ENCODE measurements at places on chromosomes 6 and 20.

- DNase-seq, result peak; percentile 53
Measured at GRCh38 chr6:80523531-80523997, 417.1 kb downstream of the BCKDHB start.

- no peak for DNase-seq
Measured at GRCh38 chr6:87089135-87089534, 5.8 kb downstream of the CGA start.

GRCh38 chr6:28208111-28208659, 16.9 kb upstream of the ZSCAN9 start:
- DNase-seq, result no peak

DNA sequence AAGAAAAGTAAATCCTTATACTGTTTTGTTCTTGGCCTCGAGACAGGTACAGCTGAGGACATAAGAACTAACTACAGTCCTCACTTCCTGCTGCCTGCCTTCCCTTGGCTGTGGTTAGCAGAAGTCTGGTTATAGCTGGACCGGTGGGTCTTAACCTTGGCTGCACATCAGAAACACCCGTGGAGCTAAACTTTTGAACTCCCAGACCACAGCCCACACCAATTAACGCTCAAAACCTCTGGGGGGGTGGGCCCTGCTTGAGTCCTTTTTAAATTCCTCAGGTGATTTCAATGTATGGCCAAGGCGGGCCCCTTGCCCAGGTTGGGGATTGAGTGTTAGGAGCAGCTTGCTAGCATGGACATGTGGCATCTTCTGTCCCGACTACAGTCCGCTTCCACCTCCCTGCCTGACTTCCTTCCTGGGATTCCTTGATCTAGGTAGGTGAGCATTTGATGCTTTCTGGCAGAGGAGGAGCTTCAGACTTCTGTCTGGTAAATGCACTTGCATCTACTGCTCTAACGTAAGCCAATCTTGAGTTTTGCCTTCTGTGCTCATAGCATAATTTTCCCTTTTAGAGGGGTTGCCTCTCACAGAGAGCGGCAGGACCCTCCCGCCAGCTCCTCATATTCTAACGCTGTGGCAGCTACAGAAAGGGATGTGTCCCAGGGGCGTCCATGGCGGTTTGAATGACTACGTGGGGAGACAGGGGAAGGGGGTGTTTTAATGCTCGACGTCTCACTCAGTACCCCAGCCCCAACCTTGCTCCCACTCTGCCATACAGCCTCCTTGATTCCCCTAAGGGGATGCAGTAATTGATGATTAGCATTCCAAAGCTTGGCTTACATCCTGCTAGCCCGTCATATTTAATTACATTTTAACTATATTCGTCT, 390.1 kb downstream of the ZFAND3 start:
- no peak for DNase-seq
